ENCODE measurements at places on chromosomes 1 and 21. TPM values are rescaled to one million over a fixed set of nuclear protein-coding genes. Genes with fewer than 3 reads are reported as not detected.

The KRTAP19-6 gene
- not detected for total RNA-seq

The CEP350 gene
- 136 TPM for total RNA-seq

The OR2L3 gene
- total RNA-seq: not detected

The TAF1A gene
- total RNA-seq: 5.1 TPM

The TRIM67 gene
- under 0.01 TPM for total RNA-seq

The NHLH1 gene
- total RNA-seq: not detected

The SLC1A7 gene
- not detected for total RNA-seq

The PGLYRP3 gene
- not detected for total RNA-seq

The ADAM30 gene
- total RNA-seq: not detected

The PCSK9 gene
- total RNA-seq: not detected

The LIPI gene
- not detected for total RNA-seq

The G0S2 gene
- 1,211 TPM for total RNA-seq

The F5 gene
- total RNA-seq: 2.3 TPM

The SAMD13 gene
- total RNA-seq: 1.3 TPM

The HTR6 gene
- total RNA-seq: not detected

The FYB2 gene
- total RNA-seq: not detected

The LAPTM5 gene
- 124 TPM for total RNA-seq

The KRTAP13-2 gene
- total RNA-seq: not detected

The TNFAIP8L2 gene
- total RNA-seq: 8.6 TPM

The RIPPLY3 gene
- not detected for total RNA-seq

The TEDDM1 gene
- total RNA-seq: not detected

The HES3 gene
- total RNA-seq: not detected

The GPR37L1 gene
- not detected for total RNA-seq

The LRRC8C gene
- total RNA-seq: 11.7 TPM

All from subcutaneous adipose tissue (tissue), 4 donors.